ENCODE measurements at places on chromosomes 3 and 15.
A peak's percentile ranks its signal among the peaks of the same experiment; 100 is the strongest.

GRCh38 chr3:189269365-189269764, 97.6 kb downstream of the TPRG1 start:
- no peak for DNase-seq

DNA sequence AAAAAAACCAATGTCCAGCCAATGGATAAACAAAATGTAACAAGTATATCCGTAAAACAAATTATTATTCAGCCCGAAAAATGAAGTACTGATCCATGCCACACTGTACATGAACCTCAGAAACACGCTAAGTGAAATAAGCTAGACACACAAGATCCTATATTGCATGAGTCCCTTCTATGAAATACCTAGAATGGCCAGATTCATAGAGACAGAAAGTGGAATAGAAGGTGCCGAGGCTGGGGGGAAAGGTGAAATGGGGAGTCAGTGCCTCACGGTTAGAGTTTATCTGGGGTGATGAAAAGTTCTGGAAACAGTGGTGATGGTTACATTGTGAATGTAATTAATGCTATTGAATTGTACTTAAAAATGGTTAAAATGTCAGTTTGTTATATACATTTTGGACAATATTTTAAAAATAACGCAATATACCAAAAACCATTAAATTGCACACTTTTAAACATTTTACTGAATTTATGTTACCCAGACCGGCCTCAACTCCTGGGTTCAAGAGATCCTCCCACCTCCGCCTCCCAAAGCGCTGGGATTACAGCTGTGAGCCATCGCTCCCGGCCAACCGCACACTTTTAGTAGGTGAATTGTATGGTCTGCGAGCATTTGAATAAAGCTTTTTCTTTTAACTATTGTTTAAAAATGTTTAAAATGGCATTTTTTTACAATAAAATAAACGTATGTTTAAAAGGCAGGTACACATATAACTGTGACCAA, 2.1 kb downstream of the RNF168 start:
- peak; percentile 27 for DNase-seq

DNA sequence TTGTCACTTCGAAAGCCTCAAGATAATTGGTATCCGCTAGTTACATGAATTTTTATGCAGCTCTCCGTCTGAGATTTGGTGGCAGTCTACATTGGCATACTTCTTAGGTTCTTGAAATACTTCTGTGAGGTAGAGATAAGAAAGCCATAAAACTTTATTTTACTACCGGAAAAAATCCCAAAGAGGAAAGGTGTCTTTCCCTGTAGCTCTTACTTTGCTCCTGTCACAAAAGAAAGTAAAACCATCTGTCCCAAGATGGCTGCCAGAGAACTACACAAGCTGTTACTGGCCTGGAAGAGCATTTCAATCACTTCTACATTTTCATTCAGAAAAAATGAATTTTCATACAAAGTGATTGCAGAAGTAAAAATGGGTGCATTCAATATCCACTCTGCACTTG, 214.8 kb upstream of the ST8SIA2 start:
- no peak for DNase-seq

DNA sequence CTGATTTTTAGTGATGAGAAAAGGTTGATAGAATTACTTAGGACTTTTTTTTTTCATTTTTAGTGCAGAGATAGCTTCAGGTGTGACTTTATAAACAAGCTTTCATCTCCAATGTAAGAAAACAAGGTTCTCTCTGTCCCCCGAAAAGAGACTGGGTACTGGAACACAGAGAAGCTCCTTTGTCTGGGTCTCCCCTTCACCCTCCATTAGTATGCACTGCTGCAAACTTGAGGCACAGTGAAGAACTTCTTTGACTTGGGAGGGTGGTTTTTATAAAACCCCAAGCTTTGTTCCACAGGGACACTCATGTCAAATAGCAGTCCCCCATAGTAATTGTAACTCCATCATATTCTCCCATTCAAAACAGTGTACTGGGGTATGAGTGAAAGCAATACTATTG, 93.5 kb upstream of the SOX2 start:
- DNase-seq, result no peak

- no peak for DNase-seq
Observed at GRCh38 chr3:194205675-194206133, 69.8 kb downstream of the HES1 start.

DNA sequence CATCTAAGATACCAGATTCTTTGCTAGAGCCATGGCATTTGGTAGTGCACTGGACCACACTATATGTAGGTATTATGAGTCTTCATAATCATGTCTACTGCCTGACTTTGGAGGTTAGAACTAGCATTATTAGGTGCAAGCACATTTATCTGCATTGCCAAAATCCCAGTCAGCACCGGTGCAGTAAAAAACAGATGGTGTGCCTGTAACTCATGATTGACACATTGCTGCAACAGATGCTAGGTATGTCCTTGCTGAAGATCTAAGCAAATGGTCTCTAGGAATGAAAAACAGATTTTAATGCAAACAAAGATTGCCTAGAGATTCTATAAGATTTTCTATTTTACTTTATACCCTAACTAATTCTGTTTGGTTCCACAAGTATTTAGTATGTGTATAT, 47.7 kb downstream of the MYO5A start:
- no peak for DNase-seq

DNA sequence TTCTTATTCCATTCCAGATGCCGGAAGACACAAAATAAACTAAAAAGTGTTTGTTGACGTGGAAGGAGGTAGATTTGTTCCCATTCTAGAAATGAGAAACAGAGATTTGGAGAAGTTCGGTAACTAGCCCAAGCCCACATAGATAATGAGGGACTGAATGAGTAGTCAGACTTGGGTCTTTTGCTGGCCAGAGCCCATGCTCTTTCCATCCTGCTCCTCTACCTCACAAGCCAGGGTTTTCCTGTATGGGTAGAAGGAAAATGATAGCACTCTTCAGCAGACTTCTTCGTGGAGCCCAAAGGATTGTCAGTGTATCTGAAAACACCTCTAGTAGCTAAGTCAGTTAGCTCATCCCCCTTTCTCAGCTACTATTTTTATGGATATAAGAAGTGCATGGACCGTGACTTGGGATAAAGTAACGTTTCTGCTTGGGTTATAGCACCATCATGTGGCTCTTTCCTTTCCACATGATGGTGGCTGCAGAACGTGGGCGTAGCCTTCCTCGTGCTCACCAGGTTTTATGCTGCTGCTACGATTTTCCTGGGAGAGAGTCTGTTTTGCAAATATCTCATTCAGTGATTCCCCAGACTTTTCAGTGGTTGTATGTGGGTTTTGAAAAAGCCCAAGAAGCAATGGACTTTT, 84.6 kb downstream of the DGKG start:
- no peak for DNase-seq

DNA sequence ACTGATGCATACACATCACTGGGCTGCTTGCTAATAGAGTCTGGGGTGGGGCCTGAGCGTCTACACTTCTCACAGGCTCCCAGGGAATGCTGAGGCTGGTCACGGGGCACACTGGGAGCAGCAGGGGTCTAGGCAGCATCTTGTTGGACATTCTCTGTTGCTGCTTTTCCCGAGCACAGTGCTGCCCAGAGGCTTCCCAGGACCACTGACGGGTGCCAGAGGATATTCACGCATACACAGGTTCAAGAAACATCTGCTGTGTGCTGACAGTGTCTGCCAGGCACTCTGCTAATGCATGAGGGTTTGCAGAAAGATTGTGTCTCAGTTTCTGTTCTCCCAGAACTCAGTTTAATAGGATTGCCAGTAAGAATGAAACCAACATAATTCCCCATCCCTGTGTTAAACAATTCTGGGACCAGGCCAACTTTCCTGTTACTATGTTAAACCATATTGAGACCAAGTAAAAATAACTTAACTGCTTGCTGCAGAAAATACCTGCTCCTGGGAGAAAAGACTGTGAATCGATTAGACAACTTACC, 23.9 kb upstream of the BCL2L10 start:
- DNase-seq, result no peak

- DNase-seq, result no peak
Observed at GRCh38 chr3:79175870-79176269, 591.9 kb downstream of the ROBO1 start.

DNA sequence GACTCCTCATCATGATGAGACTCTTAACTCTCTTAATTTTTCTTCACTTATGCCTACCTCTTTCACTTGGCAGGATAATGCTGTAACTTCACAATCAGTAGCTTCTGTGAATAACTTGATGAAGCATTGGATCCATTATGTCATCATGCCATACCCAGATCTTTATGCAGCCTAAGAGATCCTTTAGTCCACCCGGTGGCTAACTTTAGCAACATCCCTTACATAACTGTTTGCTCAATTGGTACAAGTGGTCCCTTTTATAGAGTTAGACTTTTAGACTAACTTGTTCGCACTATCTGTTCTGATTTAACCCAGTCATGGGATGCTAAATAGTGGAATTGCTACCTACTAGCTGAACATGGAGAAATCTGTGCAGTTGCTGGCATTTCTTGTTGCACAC, 184.5 kb downstream of the USP13 start:
- DNase-seq, result no peak

DNA sequence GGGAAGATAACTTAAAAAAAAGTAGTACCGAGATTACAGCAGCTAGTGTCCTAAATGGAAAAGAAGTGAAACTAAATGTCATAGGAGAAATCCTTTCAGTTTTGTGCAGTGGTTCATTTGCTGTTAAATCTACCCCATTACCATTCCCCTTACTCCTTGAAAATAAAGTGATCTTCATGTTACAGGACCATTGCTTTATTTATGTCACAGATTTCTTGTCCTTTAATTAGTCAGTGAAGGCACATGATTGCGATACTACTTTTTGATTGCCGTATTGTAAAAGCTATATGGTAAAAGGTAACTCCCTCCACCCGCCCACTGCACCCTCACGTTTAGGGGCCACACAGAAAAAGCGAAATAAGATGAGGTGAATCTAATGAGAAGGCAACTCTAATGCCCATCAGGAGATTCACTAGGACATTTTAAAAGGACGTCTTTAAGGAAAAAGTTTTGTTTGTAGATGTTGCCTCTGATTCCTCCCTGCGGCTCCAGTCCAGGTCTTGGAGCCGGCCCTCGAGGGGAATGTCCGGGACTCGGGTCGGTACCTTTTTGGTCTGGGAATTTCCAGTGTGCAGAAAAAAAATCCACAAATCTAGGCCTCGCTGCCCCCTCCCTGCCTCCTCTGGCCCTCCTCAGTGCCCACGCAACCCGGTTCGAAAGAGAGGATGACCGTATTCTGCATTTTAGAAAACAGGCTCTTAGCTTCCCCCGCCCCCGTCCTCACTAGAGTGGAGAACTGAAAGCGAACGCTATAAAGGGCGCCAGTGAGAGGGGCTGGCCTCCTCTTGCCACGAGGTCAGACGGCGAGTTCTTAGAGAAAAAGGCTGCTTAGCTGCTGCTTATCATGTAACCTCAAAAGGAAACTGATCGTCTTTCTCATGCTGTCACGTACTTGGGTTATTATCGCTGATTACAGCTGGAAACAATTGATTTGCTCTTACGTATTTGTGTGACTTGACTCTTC, 21.8 kb upstream of the NFKBIZ start:
- DNase-seq, result peak; percentile 90

- DNase-seq, result peak; percentile 64
Observed at GRCh38 chr3:46284981-46285683, 42.9 kb downstream of the CCR3 start.

DNA sequence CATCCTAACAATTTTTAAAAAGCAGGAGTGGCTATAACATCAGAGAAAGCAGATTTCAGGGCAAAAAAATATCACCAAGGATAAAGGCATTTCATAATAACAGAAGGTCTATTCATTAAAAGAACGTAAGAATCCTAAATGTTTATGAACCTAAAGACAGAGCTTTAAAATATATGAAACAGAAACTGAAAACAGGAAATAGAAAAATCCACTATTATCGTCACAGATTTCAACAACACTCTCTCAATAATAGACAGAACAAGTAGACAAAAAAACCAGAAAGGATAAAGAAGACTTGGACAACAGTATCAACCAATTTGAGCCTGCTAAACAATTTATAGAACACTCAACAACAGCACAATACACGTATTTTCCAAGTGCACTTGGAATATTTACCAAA, 71.4 kb downstream of the FBXL22 start:
- no peak for DNase-seq

DNA sequence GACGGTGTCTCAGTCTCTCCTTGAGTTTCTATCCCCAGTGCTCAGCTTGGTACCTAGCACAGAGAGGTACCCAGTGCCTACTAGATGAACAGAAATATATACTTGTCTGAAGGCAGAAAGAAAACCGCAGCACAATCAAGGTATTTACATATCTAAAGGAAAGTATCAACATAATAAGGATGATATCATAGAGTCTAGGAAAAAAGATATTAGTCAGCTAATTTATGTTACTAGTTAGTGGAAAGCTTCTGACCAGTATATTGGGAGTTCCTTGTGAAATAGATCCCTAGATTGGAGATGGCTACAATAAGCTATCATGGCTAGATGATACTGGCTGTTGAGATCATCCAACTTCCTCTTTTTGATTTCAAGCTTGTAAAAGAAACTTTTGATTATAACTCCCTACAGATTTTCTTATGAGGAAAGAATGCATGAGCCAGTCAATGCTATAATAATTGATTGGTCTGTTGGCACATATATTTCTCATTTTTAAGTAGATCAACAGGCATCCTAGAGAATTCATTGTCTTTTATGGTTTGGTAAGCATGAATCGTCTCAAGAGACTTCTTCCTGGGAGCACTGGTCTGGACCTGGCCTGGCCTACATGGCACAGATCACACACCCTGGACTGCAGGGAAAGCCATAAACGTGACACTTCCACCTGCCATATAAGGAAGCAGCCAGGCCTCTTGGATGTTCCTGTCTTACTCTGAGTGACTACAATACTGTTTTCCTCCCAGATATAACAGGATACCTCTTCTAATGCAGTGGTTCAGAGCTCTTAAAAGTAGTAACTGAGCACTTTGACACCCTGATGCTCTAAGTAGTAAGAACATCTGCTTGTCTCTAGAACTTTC, 60.7 kb downstream of the IMPG2 start:
- no peak for DNase-seq

- DNase-seq, result no peak
Observed at GRCh38 chr15:65841121-65841930, 28.0 kb upstream of the RAB11A start.

- peak; percentile 31 for DNase-seq
Observed at GRCh38 chr3:49476563-49476962, 6.5 kb downstream of the DAG1 start.

DNA sequence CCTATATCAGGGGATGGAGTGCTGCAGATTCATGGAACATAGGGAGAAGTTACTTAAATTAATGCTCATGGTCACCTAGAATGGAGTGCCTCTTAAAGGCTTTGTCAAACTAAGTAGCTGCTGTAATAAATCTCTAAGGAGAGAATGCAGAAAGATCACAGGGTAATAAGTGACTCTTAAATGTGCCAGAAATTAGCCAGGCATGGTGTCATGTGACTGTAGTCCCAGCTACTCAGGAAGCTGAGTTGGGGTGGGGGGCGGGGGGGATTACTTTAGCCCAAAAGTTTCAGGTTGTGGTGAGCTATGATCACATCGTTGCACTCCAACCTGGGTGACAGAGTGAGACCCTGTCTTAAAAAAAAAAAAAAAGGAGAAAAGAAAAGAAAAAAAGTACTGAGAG, 90.9 kb upstream of the ASB14 start:
- DNase-seq, result no peak

Data from activated CD4-positive, alpha-beta T cell treated with anti-CD3 and anti-CD28 coated beads, Interleukin-2, amount 50 U/mL, for 48 hours (primary cell).